ENCODE measurements at places on chromosomes 7 and 10.

- peak; percentile 71 for DNase-seq
Measured at GRCh38 chr7:35906191-35906908, 105.5 kb downstream of the SEPTIN7 start.

DNA sequence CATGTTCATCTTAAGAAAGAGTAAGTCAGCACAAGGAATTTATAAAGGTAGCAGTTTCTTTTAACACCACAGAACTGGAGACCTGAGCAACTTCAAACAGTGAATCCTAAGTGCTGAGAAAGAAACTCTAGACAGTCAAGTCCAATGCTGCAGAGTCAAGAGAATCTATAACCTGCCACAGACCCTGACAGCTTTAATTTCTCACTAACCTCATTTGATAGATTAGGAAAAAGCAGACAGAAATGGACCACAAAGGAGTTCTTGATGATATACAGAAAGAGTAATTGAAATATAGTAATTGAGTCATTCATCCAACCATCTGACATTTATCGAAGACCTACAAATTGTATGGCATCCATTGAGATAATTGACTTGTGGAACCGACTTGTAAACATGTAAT is 847.0 kb downstream of the SORCS1 start:
- DNase-seq, result no peak

DNA sequence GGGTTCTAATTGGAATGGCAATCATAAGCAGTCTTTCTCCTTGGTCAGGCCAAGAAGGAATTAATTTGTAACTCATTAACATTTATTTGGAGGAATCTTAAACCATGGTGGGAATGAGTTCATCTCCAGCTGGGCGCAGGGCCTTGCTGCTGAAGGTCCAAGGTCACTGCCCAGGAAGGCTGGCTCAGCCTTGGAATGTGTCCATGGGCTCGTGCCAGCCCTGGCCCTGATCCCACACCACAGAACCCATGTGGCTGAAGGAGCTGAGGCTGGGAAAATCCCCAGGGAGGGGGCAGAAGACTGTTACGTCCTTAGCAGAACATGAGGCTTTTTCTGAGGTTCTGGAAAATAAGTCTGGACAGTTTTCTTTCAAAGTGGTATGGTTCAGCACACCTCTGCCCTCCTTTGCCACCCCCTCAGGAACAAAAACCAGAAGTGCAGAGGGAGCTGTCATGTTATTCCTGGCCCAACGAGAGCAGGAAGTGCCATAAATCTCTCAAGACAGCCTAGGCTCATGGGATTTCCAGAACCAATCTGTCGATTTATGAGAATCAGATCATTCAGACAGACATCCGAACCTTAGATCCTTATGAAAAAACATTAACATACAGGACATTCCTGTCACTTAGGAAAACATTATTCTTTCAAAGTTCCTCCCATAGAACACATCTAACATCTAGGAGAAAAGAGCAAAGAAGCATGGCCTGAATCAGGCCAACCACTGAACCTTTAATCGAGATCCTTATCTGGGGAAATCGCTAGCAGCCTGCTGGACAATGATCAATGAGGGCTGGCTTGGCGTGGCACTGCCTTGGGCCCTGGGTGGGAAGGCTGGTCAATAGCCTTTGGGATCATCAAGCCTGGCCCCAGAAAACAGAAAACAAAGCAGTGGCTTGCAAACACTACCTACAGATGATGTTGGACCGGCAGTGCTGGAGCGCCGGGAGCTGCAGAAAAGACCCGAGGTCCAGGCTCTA is 134.3 kb downstream of the TAX1BP1 start:
- no peak for DNase-seq

GRCh38 chr10:12635127-12635541 is 285.8 kb downstream of the CAMK1D start:
- DNase-seq, result no peak

GRCh38 chr10:88892222-88892967 is 12.3 kb downstream of the STAMBPL1 start:
- DNase-seq, result no peak

DNA sequence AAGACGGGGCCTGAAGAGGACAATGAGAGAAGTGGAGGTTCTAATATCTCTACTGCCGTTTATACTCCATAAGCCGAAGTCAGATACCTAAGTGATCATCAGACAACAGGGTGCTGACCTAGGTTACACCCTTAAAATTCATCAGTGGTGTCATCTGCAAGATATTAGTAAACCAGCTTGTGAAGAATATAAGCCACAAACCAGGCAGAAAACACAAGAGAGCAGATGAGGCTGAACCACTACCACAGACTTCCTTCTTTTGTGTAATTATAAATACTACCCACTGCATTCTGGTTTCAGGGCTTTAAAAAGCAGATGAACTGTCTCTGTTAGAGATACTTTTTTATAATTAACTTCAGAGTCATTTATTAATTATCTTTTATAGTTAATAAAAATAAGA is 69.0 kb upstream of the LRRC17 start:
- DNase-seq, result no peak

DNA sequence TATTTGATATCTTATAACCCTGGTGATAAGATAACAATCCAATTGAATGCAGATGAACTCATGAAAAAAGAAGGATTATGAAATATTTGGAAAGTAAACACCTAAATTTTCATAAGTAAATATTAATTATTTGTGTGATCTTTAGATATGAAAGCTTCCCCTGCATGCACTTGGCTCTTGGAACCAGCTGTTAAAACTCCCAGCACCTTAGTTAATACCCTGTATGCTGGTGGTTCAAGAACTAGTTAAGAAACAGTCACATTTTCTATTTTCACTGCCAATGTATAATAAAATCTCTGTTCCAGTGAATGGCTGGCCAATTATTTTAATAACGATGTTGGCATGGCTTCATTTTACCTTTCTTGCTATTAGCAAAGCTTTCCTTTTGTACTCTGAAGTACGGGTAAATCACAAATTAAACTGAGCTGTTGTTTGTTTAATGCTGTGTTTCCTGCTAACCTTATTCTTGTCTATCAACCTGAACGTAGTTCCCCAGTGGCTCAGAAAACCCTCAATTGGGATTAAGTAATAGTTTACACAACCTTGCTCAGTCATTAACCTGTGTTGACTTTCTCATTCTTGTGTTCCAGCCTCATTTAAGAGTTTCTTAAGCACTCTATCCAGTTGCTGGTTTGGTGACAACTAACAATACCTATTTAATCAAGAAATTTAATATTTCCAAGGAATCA is 38.9 kb downstream of the MET start:
- DNase-seq, result no peak

DNA sequence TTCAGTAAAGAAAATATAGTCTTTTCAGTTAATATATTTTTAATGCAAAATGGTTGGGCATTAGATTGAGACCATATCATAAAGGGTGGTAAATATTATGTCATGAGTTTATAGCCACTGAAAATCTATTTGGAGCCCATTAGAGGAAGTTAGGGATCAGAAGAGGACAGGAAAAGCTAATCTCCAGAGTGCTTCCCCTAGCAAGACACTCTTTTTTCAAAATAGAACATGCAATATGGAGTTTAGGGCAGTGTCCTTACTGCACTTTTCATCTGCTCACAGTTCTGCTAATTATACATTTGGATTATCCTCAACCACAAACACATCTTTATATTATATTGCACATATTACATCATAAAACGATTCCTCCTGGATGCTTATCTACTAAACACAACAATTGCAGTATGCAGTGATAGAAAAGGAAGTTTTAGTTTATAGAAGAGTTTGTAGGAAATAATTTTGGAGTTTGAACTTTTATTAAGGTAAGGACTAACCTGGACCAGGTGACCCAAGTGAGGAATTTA is 159.8 kb downstream of the PHF14 start:
- DNase-seq, result no peak

DNA sequence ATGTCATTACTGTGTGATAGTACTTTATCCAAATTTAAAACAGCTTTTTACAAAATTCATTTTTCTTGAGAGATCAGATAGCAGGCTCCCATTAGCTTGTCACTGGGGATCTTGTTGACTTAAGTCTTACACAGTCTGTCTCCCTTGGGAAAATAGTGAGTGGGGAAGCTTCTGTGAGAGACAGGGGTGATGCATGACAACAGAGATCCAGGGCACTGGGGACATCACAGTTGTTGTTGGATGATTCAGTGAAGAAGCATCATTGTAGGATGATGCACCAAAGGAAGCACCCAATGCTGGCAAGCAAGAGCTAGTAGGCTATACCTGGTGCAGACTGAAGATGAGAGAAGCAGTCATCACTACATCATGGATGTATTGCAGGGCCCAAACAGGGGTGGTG is 284.7 kb downstream of the HDAC9 start:
- no peak for DNase-seq

GRCh38 chr10:110425684-110426293 is 71.9 kb upstream of the DUSP5 start:
- DNase-seq, result no peak

DNA sequence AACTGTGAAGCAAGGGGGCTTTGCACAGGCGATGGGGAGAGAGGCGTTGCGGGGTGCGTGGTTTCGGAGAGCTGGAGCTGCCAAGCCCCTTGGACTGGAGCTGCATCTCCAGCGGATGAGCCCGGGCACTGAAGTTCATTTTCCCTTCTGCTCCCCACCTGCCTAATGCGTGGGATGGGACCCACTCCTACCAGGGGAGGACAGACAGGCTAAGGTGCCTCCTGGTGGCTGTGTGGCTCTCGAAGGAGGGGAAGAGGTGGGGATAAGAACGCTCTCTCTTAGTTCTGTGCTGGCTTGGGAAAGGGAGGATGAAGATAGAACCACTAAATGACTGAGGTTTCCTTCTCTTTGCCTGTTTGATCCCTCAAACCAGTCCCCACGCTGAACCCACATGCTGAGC is 177.6 kb upstream of the PITRM1 start:
- no peak for DNase-seq

- no peak for DNase-seq
Measured at GRCh38 chr7:77188731-77189437, 10.7 kb downstream of the FGL2 start.

DNA sequence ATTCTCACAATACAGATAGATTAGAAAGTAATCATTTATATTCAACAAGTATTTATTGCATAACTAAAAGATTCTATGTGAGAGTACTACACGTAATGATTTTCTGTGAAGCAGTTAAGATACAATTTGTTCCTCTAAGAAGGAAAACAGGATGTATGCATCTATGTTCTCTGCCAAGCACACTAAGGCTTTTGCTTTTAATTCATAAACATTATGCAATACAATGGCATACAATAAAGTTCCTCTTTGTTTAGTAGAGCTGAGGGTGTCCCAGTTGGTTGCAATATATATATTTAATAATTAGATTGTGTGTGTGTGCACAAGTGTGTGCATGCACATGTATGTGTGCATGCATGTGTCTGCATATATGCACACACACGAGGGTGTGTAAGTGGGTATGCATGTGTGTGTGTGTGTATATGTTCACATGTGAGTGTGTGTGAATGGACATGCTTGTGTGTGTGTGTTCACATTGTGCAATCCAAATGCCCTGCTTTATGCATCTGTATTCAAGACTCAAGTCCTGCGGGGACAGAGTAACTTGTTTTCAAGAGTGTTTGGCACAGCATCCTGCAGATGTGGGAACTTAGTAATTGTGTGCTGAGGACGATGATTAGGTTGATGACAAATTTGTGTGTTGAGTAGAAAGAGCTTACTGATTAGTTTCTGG is 481.5 kb upstream of the KLF6 start:
- DNase-seq, result no peak

DNA sequence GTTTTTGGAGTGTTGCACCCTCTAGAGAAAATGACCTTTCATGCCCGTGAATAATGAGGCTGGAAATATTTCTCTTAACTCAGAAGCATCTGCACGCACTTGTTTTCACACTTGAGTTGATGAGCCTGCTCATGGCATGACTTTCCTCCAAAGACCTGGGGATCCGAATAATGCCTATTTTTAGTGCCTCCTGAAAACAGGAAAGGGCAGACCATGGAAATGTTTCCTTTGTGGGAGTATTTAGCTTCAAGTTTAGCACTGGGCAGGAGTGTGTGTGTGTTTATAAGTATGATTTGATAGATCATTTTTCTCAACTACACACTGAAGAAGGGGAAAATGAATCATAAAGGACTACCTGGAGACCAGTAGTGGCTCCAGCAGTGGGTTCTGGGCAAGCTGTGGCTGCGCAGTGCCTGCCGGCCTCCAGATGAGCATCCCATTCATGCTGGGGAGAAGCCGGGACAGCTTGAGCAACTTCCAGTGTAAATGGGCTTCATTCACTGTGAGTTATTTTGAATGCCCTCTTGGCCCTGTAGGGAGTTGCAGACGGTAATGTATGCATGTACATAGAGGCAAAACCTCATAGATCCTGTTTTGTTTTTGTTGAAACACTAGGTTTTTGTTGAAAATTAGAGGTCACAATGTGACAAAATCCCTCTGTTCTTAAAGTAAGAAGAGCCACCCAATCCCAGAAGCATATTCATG is 117.8 kb upstream of the INSYN2A start:
- no peak for DNase-seq

- DNase-seq, result no peak
Measured at GRCh38 chr10:119656760-119657159, 5.6 kb downstream of the BAG3 start.

- DNase-seq, result no peak
Measured at GRCh38 chr10:1156616-1156886, 100.4 kb downstream of the WDR37 start.

DNA sequence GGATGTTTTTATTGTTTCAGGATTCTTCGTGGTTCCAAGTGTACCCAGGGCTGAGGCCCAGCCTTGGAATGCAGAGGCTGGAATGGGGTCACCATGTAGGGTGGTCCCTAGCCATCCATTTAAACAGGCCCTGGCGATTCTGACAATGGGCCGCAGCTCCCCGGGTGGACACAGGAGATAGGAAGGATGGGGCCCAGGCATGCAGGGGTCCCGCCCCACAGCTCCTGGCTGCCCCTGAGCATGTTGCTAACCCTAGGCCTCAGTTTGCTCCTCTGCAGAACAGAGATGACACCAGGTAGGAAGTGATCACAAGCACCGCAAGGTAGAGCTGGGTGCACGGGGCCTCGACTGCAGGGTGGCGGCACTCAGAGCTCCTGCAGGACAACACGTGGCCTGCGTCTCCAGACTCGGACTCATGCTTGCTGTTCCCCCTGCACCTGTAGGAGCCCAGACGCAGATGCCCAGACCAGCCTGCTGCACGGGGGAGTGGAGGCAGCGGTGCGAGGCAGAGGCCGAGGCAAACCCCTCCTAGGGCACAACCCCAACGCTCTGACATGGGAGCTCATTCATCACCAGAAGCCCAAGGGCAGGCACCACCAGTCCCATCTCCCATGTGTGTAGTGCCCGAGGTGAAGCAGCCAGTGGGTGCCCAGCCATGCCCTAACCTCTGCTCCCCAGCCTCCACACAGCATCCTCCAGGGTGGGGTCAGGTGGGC is 25.5 kb downstream of the VIPR2 start:
- DNase-seq, result no peak

DNA sequence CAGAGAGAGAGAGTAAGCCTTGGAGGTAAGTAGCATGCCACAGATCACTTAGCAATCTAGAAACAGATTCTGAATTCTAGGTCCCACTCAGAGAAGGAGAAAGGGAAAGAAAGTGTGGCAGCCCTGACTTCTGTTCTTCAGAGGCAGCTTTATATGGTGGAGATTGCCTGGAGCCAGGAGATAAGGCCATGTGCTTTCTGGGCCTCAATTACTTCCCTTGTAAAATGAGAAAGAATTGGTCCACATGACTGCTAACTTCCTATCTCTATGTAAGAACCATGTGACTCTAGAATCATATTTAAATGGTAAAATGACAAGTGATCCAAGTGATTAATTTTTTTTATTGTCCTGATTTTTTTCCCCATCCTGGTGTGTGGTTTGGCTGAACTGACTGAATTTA is 64.1 kb downstream of the HHEX start:
- no peak for DNase-seq

- no peak for DNase-seq
Measured at GRCh38 chr10:30540276-30540675, 89.3 kb downstream of the LYZL2 start.
